ENCODE measurements at places on chromosomes 7 and 10. TPM values are rescaled to one million over a fixed set of nuclear protein-coding genes. Genes with fewer than 3 reads are reported as not detected.

HOXA5 gene
- not detected for total RNA-seq

TRPV5 gene
- total RNA-seq: not detected

DMBT1 gene
- total RNA-seq: 0.06 TPM

MRPS16 gene
- total RNA-seq: 50.2 TPM

XRCC2 gene
- total RNA-seq: 1.6 TPM

TMEM236 gene
- total RNA-seq: 0.06 TPM

BAMBI gene
- total RNA-seq: 7.3 TPM

PANK1 gene
- 2.5 TPM for total RNA-seq

OPALIN gene
- total RNA-seq: not detected

CCNY gene
- 54.3 TPM for total RNA-seq

TUBAL3 gene
- total RNA-seq: not detected

PPP1R17 gene
- total RNA-seq: not detected

CDHR3 gene
- 2.6 TPM for total RNA-seq

STK17A gene
- total RNA-seq: 124 TPM

TMEM213 gene
- total RNA-seq: not detected

NRCAM gene
- 1.6 TPM for total RNA-seq

SUN3 gene
- total RNA-seq: not detected

LIPN gene
- not detected for total RNA-seq

MACC1 gene
- total RNA-seq: 0.06 TPM

NEUROG3 gene
- not detected for total RNA-seq

Data from aortic smooth muscle cell (primary cell).